Urinary bladder (tissue), 4 donors: ENCODE measurements at places on chromosomes 5 and 9. TPM values are rescaled to one million over a fixed set of nuclear protein-coding genes. Genes with fewer than 3 reads are reported as not detected.

UQCRQ gene
- 257 TPM for polyA plus RNA-seq

LOX gene
- 15.0 TPM for polyA plus RNA-seq

CRHBP gene
- polyA plus RNA-seq: 0.94 TPM

ERP44 gene
- polyA plus RNA-seq: 17.7 TPM

SPINK13 gene
- not detected for polyA plus RNA-seq

IFNA2 gene
- polyA plus RNA-seq: not detected

DAB2IP gene
- polyA plus RNA-seq: 42.3 TPM

PPP2R2B gene
- 9.8 TPM for polyA plus RNA-seq

TTC16 gene
- not detected for polyA plus RNA-seq

NFIB gene
- 20.8 TPM for polyA plus RNA-seq

SPATA31E1 gene
- polyA plus RNA-seq: 0.04 TPM

RMRP gene
- polyA plus RNA-seq: not detected

TMEM171 gene
- polyA plus RNA-seq: 0.23 TPM

CYLC2 gene
- not detected for polyA plus RNA-seq

ADAMTSL2 gene
- 8.9 TPM for polyA plus RNA-seq

ARHGEF39 gene
- 1.1 TPM for polyA plus RNA-seq

GRXCR2 gene
- polyA plus RNA-seq: not detected

FBXL7 gene
- 30.3 TPM for polyA plus RNA-seq

DRD1 gene
- 0.81 TPM for polyA plus RNA-seq

TPPP gene
- polyA plus RNA-seq: 17.5 TPM

FOXD1 gene
- 0.30 TPM for polyA plus RNA-seq

GARNL3 gene
- 22.0 TPM for polyA plus RNA-seq

PCDHAC1 gene
- polyA plus RNA-seq: 0.13 TPM

ADAMTS6 gene
- polyA plus RNA-seq: 2.6 TPM

TOR1A gene
- 36.7 TPM for polyA plus RNA-seq
